ENCODE measurements at places on chromosomes 4 and X.

- DNase-seq = no peak
Observed at GRCh38 chr4:155696226-155696625, 29.6 kb downstream of the GUCY1A1 start.

DNA sequence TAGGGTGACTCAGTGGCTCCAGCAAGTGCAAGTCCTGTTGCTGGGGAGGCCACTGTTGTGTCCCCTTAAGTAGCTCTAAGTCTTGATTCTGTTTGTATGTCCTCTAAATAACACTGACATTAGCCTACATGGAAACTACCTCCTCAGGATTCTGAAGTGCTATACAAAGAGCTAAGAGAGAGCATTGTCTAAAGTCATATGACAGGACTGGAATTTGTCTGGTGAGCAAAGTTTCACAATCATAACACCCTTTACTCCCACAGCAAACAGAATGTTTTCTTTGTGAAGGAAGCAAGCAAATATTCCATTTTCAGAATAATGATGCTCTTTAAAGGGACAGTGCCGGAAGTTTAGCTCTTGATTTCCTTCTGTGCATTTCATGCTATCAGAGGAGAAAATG, 23.4 kb upstream of the CT47A1 start:
- no peak for DNase-seq

- DNase-seq = no peak
Observed at GRCh38 chrX:1442016-1442665, 10.6 kb downstream of the ASMTL start.

DNA sequence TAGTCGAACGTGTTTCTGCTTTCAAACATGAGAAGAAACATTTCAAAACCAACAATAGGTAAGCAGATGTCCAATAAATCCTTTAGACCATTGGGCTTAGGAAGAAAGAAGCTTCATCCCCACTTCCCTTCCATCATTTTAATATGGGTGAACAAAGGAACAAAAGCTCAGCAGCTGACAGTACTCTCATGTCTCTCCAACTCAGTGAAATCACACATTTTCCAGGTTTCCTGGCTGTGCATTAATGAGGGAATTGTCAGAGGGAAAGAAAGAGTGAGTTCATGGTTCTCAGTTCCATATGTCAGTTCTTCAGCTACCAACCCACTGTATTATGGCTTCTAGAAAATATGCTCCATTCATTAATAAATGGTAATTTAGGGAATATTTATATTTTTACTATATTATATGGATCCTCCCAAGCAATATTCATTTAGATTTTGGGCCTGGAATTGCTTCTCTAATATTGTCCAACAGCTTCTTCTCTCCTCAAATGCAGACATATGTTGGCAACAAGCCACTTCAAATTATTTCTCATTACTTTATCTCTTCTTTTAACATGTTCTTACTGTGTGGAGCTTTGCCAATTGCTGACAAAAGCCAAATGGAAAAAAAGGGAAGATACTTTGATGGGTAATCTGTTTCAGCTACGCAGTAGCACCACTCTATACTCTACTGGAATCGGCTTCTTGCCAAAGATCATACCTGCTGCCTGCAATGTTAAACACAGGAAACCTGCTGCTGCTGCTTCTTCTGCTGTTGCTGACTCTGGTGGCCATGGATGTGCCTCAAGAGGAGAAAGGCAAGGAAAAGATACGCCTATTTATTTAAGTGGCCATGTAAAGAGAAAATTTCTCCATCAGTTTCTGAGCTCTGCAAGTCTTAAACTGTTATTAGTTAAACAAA, 1757.6 kb downstream of the ARAP2 start:
- DNase-seq = no peak

DNA sequence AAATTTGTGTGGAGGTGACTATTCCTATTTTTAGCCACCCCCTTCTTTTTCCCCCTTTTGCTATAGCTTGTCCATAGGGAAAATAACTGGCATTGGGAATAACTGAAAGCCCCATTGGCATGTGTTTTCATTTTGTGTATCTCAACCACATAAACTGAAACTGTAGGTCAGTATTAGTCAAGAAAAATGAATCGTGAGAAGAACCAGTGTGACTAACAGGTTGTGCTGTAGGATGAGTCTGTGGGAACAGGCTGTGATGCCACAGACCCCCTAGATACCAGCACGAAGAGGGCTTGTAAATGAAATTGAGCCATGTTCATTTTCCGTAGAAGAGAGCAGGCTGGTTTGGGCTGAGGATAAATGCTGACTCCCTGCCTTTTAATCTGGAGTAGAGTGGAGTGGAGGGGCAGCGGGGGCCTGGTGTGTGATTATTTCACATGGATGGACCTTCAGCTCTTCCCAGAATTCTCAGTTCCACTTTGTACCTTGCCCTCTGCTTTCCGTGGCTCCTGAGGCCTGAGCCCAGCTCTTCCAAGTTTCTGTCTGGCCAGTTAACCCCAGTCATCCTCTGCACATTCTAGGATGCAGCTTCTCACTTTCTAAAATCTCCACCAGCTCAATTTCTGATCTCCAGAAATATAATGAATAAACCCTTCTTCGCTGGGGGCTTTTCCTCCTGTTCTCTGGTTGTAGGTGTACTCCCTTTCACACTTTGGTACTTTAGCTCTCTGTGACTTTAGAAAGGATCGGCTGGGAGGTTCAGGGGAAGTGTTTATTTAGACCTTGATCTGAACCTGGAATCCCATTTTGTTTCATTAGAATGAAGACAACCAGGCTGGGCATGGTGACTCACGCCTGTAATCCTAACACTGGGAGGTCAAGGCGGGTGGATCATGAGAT, 37.3 kb downstream of the DCUN1D4 start:
- DNase-seq = no peak

DNA sequence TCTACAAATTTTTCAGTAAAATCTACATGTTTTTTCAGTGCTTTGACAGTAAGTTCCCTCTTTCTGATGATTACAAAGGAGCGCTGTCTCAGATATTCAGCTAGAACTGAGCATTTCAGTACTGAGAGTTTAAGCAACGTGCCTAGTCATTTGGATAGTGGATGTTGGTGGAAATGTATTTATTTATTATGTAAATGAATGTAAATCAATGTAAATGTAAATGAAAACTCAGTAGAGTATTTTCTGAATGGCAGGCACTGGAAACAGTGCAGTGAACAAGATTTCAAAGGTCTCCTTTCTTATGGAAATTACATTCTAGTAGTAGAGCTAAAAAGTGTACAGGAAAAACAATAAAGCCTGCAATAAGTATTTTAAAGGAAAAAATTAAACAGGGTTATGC, 370.2 kb upstream of the SPANXN4 start:
- DNase-seq = no peak

GRCh38 chrX:87808576-87809243, 291.1 kb downstream of the KLHL4 start:
- no peak for DNase-seq

DNA sequence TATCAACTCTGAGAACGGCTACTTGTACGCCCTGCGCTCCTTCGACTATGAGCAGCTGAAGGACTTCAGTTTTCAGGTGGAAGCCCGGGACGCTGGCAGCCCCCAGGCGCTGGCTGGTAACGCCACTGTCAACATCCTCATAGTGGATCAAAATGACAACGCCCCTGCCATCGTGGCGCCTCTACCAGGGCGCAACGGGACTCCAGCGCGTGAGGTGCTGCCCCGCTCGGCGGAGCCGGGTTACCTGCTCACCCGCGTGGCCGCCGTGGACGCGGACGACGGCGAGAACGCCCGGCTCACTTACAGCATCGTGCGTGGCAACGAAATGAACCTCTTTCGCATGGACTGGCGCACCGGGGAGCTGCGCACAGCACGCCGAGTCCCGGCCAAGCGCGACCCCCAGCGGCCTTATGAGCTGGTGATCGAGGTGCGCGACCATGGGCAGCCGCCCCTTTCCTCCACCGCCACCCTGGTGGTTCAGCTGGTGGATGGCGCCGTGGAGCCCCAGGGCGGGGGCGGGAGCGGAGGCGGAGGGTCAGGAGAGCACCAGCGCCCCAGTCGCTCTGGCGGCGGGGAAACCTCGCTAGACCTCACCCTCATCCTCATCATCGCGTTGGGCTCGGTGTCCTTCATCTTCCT, 2.7 kb downstream of the PCDH10 start:
- DNase-seq = no peak

DNA sequence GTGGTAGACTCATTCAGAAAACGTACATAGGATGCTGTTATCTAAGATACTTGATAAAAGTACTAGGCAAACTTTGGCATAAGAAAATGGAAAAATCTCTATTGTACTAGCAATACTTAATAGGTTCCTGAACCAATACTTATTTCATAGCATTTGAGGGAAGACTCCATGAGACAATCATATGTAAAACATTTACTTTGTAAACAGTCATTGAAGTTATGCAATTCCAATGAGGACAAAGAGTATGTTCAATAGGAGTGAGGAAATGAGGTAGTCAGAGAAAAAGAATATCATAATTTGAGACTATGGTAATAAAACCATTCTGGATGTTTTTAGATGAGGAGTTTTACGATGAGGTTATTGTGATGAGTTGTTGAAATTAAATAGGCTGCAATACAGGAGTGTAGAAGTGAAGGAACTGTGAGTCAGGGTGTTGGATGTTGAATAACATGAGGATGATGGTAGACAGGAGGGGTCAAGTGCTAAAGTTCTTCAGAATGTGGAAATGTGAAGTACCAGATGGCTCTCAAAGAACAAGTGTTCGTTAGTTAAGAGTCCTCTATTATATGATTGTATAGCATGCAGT, 397.9 kb downstream of the PPP3CA start:
- DNase-seq = no peak
